ENCODE measurements at places on chromosomes 6 and 20.

GRCh38 chr6:137950581-137950980, 83.5 kb downstream of the TNFAIP3 start:
- no peak for DNase-seq

DNA sequence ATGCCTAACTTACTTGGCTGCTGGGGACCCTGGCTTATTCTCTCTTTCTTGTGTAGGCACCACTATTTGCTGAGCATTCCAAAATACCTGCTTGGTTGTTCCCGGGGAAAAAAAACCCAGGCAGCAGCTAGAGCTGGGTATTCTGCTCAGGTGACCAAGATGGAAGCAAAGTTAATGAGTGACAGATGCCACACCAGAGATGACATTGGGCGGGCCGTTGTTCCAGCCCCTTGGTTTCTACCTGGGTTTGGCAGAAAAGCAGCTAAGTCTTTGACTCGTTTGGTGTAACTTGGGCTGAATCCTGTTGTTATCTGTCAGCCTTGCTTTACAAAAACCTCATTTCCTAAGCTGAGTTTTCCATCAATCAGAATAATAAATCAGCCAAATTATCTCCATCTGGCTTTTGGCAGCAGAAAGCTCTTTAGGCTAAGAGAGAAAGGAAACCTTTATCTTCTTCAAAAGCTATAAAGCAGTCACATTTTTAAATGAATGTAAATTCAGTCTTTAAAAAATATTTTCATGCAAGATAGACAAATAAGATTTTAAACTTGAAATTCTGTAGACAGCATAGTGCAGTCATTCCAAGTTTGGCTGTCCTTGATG, 202.0 kb upstream of the GMDS start:
- no peak for DNase-seq

DNA sequence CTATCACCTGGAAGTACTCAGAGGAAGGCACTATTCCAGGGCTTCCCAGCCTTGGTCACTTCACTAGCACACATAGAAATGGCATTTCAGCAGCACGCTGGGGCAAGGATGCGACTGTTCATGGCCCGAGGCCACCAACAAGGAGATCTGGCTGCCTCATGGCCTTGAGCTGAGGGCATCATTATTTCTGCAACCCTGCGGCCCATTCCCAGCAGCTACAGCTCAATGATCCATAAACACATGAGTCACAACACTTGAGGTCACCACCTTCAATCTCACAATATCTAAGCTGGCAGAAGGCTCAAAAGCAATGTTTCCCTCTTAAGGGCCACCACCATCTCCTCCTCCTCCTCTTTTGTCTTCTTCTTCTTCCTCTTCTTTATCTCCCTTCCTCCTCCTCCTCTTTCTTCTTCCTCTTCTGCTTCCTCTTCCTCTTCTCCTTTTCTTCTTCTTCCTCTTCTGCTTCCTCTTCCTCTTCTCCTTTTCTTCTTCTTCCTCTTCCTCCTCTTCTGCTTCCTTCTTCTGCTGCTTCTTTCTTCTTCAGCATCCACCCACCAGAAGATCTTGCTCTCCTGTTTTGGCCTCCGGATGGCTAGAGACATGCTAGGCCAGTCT, 382.9 kb upstream of the CNR1 start:
- no peak for DNase-seq

DNA sequence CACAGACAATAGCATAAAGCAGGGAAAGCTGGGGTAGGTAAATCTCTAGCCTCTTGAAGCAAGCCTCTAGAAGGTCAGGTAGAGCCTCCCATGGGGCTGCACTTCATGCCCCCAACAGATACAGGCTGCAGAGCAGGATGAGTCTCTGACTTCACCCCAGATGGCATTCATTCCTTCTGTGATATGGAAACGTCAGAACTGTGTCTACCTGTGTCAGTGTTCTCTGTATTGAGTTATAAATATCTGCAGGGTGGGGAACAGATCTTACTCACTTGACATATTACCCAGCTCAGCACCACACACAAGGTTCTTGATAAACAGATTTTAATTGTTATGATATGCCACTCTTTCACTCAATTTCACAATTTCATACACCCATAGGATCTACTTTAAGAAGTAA, 2.1 kb downstream of the LGSN start:
- no peak for DNase-seq

DNA sequence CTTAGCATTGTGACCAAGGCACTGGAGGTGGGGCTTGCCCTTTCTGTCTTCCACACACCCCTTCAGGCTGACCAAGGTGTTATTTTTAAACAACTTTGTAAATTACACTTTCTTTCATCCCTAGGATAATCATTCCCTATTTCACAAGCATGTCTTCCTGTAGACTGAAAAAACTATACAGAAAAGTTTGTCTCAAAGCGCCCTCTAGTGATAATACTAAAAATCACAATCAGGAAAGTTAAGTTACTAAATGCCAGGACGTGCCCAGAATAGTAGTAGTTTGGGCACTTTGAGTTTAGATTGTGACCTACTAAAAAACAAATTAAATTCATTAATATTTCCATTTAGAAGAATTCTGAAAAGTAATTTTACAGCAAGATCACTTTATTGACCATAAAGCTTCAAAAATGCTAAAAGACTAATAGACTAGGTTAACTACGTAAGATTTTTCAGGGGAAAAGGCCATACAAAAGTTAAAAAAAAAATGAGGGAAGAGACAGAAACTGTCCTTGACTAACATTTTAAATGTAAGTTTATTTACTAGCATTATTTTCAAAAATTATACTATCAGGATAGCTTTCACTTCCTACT, 123.3 kb upstream of the DUSP22 start:
- DNase-seq: no peak

DNA sequence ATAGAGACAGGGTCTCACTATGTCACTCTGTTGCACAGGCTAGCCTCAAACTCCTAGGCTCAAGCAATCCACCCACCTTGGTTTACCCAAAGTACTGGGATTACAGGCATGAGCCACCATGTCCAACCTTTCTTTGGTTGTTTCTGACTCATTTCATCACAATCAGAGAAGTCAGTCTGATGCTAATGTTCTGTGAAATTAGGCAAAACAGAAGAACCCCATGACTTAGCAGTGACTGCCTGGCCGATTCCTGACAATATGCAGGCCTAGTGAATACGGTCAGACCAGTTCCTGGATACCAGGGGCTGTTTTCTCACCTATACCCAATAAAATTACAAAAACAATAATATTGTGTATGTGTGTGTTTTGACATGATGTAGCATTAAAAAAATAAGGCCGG, 58.8 kb upstream of the BTN3A2 start:
- no peak for DNase-seq
